ENCODE measurements at places on chromosomes 16 and 17.

DNA sequence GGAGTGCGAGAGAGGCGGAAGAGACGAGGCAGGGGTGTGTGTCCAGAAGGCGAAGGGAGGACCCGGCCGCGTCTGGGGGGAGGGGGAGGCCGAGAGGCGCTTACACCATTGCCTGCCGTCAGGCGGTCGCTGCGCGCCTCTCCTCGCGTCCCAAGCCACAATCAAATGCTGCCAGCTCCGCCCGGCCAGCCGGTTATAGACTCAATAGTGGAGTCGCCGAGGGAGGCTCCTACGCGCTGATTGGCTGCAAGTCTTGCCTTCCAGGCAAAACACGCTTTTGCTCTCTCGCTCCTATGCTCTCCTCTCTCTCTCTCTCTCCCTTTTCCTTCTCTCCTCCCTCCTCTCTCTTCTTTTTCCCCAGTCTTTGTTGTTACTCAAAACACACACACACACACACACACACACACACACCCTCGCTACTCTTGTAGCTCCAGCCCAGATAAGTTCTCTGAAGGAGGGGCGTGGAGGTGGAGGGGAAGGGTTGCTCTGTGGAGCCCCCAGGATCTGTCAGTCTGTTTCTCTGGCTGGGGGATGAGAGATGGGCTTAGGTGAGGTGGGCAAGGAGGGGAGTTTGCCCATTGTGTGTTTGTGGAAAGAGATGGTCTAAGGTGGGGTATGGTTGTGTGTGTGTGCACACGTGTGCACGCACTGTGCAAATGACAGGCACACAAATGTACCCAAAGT is at the start of gene DLX3:
DLX3 (minus strand) TSS at position 170 of the 684 bp plus-strand sequence. CDS start 226 bp downstream, outside the sequence.
- DNase-seq: no peak

DNA sequence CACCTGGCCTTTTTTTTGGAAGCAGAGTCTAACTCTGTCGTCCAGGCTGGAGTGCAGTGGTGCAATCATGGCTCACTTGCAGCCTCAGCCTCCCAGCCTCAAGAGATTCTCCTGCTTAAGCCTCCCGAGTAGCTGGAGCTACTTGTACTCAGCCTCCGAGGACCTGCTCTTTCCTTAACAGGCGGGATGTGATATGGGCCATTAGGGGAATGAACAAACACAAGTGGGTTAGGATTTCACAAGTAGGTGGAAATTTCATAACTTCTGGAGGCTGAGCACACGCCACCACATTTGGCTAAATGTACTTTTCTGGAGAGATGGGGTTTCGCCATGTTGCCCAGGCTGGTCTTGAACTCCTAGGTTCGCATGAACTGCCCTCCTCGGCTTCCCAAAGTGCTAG is 4.1 kb downstream of the PAM16 start:
- DNase-seq: no peak

- DNase-seq: no peak
These were observed 40.0 kb downstream of the LGALS9 start for GRCh38 chr17:27670791-27671590.

GRCh38 chr16:8646326-8647053 is 25.0 kb downstream of the METTL22 start:
- no peak for DNase-seq

DNA sequence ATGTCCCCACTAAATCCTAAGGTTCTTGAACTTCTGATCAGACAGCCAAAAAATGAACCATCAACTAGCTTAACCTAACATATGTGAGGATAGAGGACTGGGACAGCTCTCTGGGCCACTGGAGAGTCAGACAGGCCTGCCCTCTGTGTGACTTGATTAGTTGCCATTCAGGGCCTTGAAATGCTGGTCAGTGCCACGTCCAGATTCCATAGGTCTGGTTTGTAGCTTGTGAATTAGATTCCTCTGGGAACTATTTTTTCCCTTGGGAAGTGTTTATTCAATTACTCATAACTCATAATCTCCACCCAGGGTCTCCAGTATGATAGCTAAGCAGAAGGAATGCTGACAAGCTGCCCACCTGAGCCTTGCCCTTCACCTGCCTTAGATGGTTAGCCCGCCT is 48.2 kb downstream of the IGF2BP1 start:
- DNase-seq: no peak

- DNase-seq: no peak
These were observed 48.8 kb upstream of the SDK2 start for GRCh38 chr17:73693071-73693470.

DNA sequence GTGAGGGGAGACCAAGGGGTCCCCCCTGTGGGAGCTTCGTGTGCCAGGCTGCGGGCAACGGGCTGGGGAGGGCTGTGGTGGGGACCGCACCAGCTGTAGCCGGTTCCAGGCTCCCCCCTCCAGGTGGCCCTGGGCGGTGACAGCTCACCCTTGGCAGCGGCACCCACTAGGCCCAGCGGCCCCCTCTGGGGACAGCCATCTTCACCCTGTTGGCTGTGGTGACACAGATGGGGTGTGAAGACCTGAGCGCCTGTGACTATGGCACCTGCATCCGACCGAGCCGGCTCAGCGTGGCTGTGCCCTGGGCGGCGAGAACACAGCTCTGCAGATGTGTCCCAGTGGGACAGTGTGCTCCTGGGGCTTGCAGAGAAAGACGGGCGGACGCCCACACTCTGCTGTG is 1.1 kb upstream of the C1QTNF8 start:
- DNase-seq: no peak

DNA sequence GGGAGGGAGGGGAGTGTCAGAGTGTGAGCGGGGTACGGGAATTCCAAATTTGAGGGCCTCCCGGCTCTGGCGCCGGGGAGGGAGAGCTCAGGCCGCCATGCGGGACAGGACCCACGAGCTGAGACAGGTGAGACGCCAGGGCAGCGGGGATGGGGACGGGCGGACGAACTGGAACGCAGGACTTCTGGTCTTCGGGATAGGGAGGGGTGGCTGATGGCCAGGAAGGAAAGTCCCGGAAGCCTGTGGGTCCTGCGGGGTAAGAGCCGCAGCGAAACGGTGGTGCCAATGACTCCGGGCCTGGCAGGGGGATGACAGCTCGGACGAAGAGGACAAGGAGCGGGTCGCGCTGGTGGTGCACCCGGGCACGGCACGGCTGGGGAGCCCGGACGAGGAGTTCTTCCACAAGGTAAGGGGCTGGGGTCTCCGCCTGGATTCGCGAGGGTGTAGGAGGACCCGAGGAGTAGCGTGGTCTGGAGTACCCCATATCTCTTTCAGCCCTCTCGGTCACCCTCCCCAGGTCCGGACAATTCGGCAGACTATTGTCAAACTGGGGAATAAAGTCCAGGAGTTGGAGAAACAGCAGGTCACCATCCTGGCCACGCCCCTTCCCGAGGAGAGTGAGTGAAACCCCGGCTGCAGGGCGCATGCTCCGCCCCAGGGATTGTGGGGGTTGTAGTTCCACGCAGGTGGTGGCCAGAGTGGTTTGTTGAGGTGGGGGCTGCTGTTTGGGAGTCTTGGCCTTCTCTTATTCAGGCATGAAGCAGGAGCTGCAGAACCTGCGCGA is 543 bp downstream of the STX4 start:
- peak; percentile 0 for DNase-seq

DNA sequence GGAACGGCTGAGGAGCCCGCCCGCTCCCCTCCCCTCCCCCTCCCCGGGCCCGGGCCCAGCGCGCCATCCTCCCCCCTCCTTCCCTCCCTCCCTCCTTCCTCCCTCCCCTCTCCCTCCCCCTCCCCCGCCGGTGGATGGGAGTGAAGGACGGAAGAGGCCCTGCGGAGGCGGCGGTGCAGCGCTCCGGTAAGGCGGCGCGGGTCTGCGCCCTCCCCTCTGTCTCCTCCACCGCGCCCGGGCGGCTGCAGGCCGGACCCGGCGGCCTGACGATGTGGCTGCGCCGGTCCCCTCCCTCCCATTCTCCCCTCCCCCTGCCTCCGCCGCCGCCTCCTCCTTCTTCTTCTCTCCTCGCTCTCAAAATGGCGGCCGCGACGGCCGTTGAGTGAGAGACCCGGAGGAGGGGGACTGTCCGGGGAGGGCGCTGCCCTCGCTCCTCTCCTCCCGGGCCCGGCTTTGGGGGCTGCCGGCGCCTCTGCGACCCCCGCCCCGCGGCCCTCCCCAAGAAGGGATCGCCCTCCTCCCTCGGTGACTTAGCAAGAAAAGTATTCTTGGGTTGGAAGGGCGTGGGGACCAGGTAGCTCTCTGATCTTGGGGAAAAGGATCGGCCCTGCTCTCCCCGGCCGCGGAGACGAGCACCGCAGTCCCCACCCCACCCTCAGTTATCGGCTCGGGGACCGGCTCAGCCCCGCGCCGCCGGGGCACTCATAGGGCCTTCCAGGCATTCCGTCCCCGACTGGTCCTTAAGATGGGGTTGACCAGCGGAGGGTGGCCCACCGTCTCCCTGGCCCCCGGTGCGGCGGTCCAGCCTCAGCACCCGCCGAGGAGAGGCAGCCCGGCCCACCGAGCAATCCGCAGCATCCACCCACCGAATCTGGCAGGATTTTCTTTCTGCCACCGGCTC is 617 bp downstream of the PAFAH1B1 start:
- no peak for DNase-seq

GRCh38 chr16:62985722-62986121 is 949.5 kb upstream of the CDH8 start:
- DNase-seq: no peak

All from NCI-H2081 treated with DMSO at 0.1 percent for 48 hours (cell line).